Stimulated activated CD4-positive, alpha-beta T cell treated with anti-CD3 and anti-CD28 coated beads, TNF-alpha, amount 100 ng/mL, for 4 hours (primary cell): ENCODE measurements at places on chromosomes 7 and 10.

DNA sequence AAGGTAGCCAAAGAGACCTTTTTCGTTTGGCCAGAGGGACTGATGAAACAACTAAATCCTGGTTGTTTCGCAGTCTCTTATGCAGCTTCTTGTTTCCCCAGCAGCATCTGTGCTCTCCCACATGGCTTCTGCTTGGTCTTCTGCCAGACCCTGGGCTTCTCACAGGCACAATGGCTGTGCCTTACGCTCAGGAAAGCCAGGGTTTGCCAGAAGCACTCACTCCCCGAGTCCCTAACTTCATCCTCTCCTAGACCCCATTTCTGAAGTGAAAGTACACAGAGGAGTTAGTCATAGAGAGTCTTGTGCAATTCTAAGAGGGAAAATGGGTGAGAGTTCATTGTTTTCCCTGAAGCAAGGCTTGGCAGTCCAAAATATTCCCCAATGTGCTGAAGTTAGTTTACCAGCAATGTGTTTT lies 121.7 kb downstream of the EVX1 start:
- no peak for DNase-seq

DNA sequence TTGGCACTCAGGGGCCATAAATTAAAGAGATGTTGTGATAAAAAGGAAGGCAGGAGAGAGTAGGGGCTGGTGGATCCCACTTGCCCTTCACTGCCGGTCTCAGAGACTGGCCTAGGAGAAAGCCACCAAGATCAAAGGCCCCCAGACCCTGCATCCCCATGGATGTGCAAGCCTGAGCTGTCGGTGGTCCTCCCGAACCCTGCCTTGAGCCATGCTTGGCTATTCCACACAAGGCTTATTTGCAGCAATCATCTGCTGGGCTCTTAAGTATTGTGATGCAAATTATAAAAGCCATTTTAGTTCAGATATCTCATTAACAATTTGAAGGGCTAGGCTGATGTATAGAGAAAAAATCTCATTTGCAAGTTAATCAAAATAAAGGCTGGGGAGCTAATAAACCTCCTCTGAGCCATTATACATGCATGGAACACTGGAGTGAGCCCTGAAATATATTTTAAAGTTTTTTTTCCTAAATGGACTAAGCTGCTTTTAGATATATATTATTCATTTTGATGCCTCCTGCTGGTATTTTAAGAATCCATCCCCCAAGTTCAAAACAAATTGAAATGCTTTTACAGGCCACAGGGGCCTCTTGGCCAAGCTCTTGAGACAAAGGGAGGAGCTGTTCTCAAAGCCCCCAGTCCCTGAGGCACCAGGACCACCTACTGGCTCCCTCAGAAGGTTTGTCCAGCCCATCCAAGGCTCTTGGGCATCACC lies 28.1 kb downstream of the OAT start:
- no peak for DNase-seq

DNA sequence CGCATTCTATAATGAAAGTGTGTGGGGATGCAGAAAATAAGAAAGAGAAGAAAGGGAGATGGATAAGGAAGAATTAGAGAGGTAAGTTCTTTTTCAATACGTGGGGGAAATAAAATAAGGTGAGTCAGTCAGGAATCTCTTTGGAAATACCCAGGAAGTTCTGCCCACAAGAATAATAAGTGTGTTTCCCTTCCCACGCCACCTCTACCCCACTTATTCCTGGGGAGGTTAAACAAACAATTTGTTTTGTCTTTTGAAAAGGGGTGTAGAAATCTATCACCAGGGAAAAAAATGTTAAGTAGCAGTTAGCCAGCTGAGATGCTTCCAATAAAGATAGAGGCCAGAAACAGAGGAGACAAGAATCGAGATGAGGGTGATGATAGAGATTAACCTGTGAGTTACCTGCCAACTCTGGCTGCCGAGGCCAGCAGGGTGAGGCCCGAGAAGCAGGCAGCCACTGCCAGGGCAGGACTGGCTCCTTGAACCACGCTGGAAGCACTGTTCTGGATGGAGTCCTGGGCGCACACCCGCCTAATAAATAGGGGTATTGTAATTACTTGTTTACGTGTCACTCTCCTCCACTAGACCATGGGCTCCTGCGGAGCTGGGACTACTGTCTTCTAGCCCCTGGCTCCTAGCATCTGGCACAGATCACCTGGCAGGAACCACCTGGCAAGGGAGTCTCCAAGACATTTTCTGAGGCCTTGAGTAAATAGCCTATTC lies 191.3 kb downstream of the FGFR2 start:
- DNase-seq = no peak

GRCh38 chr7:41274179-41274578 lies 428.7 kb downstream of the INHBA start:
- DNase-seq = no peak

DNA sequence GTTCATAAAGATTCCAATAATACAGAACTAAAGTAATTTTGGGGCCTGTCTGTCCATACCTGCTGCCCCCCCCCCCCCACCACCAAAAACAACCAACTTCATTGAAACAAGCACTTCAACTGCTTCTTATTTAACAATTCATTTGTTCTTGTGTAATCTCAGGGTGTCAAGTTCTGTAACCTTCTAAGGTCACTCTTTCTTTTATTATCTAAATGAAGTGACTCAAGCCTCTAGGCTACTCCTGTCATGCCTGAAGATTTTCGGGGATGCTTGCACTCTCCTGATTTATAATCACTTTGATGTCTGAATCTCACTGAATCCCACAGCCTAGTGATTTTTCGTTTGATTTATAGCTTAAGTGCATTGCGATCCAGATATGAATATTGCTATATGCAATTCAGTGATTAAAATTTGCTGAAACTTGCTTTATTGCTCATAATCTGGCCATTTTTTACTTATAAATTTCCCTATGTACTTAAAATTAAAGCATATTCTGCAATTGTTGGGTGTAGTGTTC lies 27.2 kb downstream of the GARIN1A start:
- no peak for DNase-seq

GRCh38 chr7:25454562-25455041 lies 226.3 kb upstream of the NPVF start:
- DNase-seq = no peak

DNA sequence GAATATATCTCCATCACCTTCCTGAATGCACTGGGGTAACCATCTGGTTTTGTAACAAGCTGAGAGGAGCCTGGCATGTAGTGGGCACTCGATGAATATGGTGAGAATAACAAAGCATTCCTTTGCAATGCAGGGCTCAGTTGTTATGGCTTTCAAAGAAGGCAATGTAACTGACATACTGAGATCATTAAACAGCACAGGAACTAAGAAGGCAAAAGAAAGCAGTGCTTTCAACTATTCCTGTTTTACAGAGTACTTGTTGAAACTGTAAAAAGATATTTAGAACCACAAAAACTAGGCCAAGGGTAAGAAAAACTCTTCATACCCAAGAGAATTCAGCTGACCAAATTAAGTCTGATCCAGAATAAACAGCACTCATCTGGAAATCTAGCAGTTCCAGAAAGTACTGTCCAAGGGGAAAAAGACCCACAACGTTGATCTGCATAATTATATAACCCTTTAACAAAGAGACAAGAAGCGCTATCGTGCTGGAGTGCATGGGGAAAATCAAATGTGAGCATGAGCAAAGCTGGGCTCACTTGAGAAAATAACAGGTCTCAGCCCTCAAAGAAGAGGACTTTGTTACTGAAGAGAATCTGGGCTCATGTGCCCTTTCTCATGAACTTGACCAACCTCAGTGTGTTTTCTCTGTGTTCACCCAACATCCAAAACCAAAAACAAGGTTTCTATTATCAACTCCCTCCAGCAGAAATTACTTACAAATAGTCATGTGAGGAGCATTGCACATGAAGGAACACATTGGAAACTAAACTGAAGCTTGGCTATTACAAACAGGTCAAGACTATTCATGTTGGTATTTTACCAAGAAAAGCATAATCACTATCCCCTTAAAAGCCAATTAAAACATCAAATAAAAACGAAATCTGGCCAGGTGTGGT lies 116.2 kb downstream of the AVL9 start:
- DNase-seq = no peak

- no peak for DNase-seq
These were observed 8.8 kb upstream of the ABI1 start for GRCh38 chr10:26869528-26869927.

- DNase-seq = no peak
These were observed 314.5 kb downstream of the CACNA2D1 start for GRCh38 chr7:82129091-82129490.

- DNase-seq = no peak
These were observed 18.0 kb downstream of the TMEM106B start for GRCh38 chr7:12229046-12229445.

GRCh38 chr10:132958883-132959558 lies 16.7 kb upstream of the CFAP46 start:
- DNase-seq = no peak

DNA sequence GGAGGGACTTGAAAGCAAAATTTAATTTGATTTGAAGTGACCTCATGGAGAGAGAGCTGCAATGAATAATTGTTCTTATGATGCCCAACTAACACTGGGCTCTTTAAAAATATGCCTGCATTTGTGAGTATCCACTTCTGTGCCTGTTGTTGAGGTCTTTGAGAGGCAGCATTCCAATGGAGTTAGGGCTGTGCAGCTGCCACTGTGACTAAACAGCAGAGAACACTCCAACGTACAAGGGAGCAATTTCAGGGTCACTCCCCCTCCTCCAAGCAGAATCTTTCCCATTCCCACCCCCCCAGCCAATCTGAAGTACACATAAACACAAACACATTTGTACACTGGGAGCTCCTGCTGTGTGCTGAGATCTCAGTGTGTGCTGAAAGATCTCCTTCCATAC lies 28.0 kb upstream of the GSAP start:
- DNase-seq = no peak

DNA sequence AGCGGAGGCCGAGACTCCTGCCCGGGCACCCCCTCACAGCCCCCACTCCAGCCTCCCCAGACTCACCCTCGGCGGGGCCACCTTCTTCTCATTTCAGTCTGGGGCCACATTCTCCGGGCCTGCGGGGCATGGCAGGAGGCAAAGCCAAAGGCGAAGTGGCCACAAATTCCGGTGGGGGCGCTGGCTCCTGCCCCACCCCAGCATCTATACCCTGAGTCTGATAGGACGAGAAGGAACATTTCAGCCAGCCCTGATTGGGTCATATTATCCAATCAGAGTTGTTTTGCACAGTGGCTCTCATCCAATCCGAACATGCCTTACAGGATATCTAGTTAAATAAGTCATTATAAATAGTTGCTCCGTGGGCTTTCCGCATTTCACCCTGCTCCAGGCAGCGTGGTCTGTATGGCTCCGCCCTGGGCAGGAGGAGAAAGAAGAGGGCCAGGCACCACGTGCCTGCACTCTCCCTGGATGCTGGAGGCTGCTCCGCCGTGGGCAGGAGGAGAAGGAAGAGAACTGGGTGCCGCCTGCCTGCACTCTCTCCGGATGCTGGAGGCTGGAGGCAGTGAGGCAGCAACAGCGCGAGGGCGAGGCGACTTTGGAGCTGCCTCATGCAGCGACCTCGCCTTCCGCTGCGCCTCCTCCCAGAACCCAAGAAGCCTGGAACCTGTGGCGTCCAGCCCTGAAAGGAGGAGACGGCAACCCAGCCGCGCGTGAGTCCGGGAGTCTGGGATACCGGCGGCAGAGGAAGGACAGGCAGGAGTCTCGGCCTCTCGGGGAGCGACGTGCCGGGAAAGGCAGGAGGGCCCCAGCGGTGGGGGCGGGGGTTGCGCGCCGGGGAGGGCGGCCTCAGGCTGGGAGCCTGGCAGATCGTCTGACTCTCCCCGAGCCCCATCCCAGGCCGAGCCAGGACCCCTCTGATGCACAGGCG lies 162.9 kb downstream of the ZNF33B start:
- no peak for DNase-seq

DNA sequence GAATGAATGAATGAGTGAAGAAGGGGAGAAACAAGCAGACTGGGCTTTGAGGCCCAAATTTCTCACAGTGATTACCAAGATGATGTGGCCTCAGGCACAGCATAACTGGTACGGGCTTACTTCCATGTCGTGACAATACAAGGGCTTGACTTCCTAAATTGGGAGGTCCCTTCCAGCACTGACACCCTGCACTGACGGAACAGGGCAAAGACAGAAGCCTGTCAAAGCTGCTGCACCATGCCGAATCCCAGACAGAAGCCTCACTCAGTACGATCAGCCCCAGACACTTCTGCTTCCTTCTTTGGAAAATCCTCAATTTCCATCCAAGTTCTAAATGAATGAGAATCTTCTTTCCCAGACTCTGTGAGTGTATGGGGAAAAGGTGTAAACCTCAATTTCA lies 51.9 kb downstream of the GNA12 start:
- DNase-seq = no peak

- DNase-seq = no peak
These were observed 324.1 kb downstream of the THSD7A start for GRCh38 chr7:11507929-11508328.

DNA sequence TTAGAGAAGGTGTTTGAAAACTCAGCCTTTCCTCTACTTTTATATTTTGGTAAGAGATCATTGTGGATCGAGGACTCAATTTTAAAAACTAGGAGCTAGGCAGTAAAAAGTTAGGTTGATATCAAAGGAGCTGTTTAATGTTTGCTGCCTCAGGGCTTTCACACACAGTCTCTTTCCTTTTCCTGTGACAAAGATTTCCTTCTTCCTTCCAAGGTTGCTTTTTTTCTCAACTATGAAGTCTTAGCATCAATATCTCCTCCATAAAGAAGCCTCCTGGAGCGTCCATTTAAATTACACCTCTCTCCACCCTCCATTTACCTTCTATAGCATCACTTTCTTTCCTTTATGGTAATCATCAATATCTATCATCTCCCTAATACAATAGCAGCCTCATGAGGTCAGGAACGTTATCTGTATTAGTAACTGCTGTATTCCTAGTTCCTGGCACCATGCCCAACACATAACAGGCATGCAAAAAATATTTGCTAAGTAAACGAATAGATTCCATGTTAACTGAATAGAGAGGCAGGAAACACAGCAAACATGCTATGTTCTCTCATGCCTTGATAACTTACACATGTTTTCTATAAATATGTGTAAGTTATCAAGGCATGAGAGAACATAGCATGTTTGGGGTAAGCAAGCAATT lies 48.5 kb downstream of the GNAT3 start:
- DNase-seq = no peak

GRCh38 chr7:125316466-125316865 lies 386.8 kb upstream of the POT1 start:
- no peak for DNase-seq
